Astrocyte (in vitro differentiated cells and primary cell): ENCODE measurements at places on chromosomes 5 and 9.

DNA sequence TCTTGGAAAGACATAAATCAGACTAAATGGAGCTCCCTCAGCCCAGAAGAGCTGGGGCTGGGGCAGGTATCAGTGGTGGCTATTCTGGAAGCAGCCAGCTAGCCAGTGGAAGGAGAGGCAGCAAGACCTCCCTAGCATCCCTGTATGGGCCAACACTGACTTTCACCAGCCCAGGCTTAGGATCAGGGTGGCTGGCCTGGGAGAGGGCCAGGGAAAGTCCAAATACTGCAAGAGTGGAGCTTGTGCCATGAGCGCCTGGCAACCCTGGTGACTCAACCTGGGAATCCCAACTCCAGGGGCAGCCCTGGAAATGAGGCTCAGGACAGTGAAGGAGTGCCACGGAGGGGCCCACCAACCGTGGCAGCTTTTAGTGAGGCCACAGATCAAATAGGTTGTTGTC is 7.6 kb upstream of the IRF1 start:
- H3K4me3 ChIP-seq = peak overlapping the region; percentile 9
- peaks cover 39% of the 10 kb centered on the region for H3K4me1 ChIP-seq
- H3K36me3 ChIP-seq = no peaks in the 10 kb centered on the region
- no peaks in the 10 kb centered on the region for H3K27me3 ChIP-seq
- H3K27ac ChIP-seq = peak overlapping the region; percentile 88

- no peaks in the 10 kb centered on the region for H3K27me3 ChIP-seq
- H3K36me3 ChIP-seq = no peaks in the 10 kb centered on the region
- no peak overlapping the region for H3K27ac ChIP-seq
- H3K4me3 ChIP-seq = no peak overlapping the region
- DNase-seq = peak; percentile 59
These were observed 95.6 kb downstream of the MLLT3 start for GRCh38 chr9:20526500-20527319.

- H3K36me3 ChIP-seq = no peaks in the 10 kb centered on the region
- no peak overlapping the region for H3K27ac ChIP-seq
- H3K4me3 ChIP-seq = no peak overlapping the region
- H3K4me1 ChIP-seq = no peaks in the 10 kb centered on the region
- no peak for DNase-seq
- H3K27me3 ChIP-seq = no peaks in the 10 kb centered on the region
These were observed 248.0 kb downstream of the NSG2 start for GRCh38 chr5:174293481-174293880.

GRCh38 chr5:106587-106986 is 14.6 kb downstream of the PLEKHG4B start:
- no peak overlapping the region for H3K4me3 ChIP-seq
- no peak for DNase-seq
- H3K27ac ChIP-seq = no peak overlapping the region
- no peaks in the 10 kb centered on the region for H3K4me1 ChIP-seq
- peaks cover 2% of the 10 kb centered on the region for H3K27me3 ChIP-seq

- peaks cover 28% of the 10 kb centered on the region for H3K27me3 ChIP-seq
- DNase-seq = no peak
- H3K36me3 ChIP-seq = no peaks in the 10 kb centered on the region
- no peak overlapping the region for H3K4me3 ChIP-seq
- no peaks in the 10 kb centered on the region for H3K4me1 ChIP-seq
- H3K27ac ChIP-seq = no peak overlapping the region
These were observed 72.7 kb downstream of the NTNG2 start for GRCh38 chr9:132234535-132234934.

DNA sequence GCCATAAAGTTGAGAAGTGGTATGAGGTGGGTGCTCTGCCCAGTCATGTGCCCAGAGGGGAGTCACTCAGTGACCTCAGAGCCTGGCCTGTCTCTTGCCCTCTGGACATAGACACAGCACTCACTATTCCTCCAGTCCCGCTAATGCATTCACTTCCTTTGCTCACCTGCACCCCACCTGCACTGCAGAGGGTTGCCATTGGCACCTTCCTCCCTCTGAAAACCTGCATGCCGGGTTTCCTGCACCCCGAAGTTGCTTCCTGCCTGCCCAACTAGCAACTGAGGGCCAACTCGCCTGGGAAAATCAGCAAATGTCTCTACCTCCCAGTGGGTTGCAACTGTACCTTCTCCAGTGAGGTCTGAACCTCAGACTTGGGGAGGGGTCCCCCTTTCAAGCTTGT is 48.1 kb upstream of the SPTLC1 start:
- H3K36me3 ChIP-seq = no peaks in the 10 kb centered on the region
- no peaks in the 10 kb centered on the region for H3K4me1 ChIP-seq
- DNase-seq = no peak
